ENCODE measurements at places on chromosomes 2 and 18.

DNA sequence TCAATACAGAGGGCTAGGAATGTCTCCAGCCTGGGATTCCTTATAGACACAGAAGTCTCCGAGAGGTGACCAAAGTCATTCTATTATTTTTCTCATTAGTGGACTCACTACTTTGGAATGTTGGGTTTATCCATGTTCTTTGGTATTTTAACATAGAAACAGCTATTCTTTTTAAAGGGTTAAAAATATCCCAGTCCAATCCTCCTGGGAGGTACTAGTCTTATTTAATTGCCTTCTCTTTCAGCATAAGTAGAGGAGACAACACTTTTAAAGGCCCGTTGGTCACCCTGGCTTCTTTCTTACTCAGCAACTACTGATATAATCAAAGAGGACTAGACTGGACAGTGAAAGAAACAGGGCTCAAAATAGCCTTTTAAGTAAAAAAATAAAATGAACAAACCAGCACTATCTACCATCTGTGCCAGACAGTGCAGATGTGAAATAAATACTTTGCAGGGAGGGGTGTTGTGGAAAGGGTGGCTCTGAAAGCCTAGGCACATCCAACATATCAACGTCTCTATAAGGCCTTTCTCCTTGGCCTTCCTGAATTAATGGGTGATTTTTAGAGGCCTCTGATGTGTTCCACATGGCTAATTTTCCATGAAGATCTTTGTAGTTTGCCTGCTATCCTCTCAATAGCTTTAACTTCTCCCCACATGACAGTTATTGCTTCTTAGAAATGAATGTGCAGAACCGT, 334.4 kb upstream of the THUMPD2 start:
- no peak for DNase-seq

DNA sequence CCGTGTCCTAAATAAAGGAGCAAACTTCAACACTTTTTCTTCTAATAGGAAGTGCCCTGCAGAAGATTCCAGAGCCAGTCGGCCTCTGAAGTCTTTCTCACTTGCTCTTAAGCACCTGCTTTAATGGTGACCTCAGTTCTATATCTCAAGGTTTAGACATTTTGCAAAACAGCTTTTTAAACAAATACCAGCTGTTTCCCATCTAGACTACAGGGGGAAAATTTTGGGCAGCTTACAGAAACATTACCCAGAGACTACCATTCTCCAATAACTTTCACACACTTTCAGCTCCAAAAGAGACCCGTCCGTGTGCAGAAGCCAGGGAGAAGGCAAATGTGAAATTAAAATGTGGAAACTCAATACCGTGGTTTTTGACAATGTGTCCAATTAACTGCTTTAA, 285.3 kb upstream of the CCDC68 start:
- DNase-seq = no peak

GRCh38 chr2:112829101-112829960, 7.2 kb downstream of the IL1B start:
- no peak for DNase-seq

- DNase-seq = no peak
Observed at GRCh38 chr2:48734576-48735303, 20.8 kb downstream of the LHCGR start.

GRCh38 chr2:156719036-156719435, 282.9 kb downstream of the GPD2 start:
- DNase-seq = no peak

DNA sequence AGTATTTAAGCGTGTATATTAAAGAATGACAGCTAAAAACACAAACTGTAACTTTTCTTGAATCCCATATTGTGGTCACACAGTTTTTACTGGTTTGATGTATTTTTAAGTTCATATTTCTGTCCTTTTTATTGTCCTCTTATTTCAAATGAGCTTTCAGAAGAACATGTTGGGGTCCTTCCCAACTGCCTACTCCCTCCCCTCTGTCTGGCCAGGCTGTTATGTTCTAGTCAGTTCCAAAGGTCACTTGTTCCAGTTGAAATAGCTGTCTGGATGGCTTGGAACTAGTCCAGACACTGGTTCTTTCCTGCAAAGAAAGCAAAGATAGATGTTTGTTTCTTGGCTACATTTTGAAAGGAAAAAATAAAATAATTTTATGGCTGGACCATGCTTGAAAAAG, 306.9 kb downstream of the GULP1 start:
- no peak for DNase-seq

- DNase-seq = no peak
Observed at GRCh38 chr2:72824224-72824842, 1.5 kb downstream of the EXOC6B start.

- no peak for DNase-seq
Observed at GRCh38 chr2:98028101-98028561, 32.4 kb upstream of the TMEM131 start.

GRCh38 chr18:57900906-57901435, 97.9 kb upstream of the ATP8B1 start:
- no peak for DNase-seq

DNA sequence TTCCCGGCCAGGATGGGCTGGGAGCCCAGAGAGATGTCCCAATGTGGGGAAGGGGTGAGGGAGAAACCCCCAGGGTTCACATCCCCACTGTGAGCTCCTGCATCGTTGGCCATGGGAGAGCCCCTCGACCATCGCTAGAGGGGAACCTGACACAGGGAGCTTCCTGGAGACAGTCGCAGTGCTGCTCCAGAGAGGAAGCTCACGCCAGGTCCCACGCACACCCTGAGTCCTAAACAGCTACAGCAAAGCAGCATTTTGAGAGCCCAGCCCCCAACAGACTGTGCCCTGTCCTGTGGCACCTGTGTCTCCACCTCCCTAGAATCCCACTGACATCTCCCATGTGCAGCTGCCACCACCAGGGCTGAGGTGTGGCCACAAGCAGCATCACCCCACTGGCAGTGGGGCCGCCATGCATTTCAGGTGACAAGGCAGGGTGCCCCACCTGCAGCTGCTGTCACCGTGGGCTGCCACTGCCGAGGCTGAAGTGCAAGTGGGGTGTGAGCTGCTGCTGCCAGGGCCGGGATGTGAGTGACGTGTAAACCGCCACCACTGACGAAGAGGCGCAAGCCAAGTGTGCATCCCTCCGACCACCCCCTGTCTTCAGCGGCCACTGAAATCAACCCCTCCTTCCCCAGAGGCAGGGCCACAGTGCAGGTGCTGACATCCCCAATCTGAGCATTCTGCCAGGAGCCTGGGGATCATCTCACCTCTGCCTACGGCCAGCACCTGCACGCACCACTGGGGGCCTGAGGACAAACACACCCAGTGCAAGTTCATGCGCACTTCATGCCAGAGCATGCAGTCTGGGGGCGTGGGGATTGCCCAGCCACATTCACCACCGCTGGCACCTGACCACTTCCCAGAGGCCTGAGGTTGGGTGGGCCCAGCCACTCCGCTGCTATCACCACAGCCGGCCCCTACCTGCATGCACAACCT, 467.7 kb upstream of the SALL3 start:
- DNase-seq = no peak

DNA sequence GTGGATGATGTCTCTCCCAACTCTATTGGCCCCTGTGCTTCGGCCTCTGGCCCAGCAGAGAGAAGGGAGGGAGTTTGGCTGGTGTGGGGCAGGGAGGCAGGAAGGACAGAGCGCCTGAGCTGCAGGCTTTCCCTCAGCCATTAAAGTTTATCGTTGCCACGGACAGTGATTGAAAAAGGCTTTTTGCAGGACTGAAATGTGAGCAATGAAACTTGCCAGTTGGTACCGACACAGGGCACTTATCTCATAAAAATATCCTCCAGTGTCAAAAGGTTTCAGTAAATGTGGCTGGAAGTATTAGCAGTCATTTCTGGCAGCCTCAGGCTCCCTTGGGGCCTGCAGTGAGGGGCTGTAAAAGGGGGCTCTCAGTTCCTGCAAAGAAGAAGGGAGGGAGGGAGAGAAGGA, 169.2 kb downstream of the GLI2 start:
- no peak for DNase-seq

GRCh38 chr2:3654011-3654410, 4.0 kb upstream of the ALLC start:
- DNase-seq = no peak

- no peak for DNase-seq
Observed at GRCh38 chr18:36340246-36340645, 42.7 kb downstream of the FHOD3 start.

- DNase-seq = no peak
Observed at GRCh38 chr2:186848873-186849578, at the start of gene ZSWIM2. Gene ZSWIM2, minus strand, starts transcription at chr2:186849170. Its CDS starts 40 bp downstream, at chr2:186849130.

GRCh38 chr2:14642499-14642898, 10.0 kb downstream of the LRATD1 start:
- no peak for DNase-seq

DNA sequence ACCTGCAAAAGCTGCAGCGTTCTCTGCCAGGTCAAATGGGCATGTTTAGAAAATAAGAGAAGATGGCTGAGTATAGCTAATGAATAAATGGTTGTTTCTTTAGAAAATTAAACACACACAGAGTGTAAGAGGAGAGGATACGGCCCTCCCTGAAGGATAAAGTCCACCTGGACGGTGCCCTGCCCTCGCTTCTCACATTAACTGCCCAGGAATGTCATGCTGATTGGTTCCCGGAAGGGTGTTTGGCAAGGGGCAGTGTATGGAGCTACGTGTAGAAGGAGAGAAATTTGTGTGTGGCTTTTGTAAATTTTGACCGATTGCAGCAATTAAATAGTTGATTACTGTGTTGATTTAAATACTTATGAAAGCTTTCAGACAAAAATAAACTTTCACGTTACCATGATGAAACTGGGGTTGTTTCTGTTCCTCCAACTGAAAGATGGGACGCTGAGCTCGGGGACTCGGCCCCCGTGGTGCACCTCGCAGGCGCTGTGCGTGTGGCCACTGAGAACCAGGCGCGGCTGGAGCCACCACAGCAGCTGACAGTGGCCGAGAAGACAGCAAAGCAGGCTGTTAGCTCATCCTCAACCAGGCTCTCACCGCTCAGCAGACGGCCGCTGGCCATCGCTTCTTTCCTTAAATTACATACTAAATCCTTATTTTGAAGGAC, 22.7 kb downstream of the MPPE1 start:
- no peak for DNase-seq

DNA sequence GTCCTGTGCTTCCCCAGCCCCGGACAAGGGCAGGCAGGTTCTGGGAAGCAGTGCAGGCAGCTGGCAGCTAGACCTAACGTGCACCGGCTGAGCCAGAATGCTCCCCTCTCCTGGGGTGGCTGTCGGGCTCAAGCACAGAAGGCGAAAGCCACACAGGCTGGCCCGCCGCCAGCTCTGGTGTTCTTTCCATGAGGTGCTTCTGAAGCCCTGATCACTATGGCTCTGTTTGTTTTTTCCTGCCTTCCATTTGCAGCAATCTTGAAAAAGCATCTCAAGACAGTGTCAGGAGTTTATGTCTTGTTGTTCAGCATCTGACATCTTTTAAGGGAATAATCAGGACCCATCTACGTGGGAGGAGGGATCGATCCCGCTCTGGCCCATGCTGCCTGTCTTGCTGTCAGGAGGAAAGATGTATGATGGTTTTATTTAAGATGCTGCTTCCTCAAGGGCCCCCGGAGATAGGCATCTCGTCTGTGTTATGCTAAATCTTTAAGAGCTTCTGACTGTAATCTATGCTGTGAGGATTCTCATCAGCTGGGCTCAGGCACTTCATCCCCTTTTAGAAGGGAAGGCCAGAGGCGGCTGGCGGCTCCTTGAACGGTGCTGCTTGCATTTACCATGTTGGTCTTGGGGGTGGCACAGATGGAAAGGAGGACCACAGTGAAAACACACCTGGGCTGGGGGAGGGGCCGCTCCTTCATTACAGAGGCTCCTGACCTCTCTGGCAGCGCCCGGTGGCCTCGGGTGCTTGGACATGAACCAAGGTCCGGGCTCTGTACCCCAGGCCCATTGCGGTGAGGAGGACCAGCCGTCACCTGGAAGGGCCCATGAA, 118.5 kb upstream of the HDAC4 start:
- no peak for DNase-seq

- no peak for DNase-seq
Observed at GRCh38 chr2:125979886-125980285, 676.1 kb upstream of the GYPC start.

All from activated T-helper 1 cell treated with anti-CD3 and anti-CD28 coated beads, Interleukin-2, amount 50 U/mL, for 16 hours (primary cell).